Activated CD8-positive, alpha-beta T cell treated with anti-CD3 and anti-CD28 coated beads for 36 hours (primary cell): ENCODE measurements at places on chromosomes 7 and 10. TPM values are rescaled to one million over a fixed set of nuclear protein-coding genes. Genes with fewer than 3 reads are reported as not detected.

GRCh38 chr7:76272851-76273497 is 29.5 kb upstream of the HSPB1 start:
- H3K4me3 ChIP-seq: peak overlapping the region; percentile 40
- H3K27ac ChIP-seq: peak overlapping the region; percentile 7
- peaks cover 16% of the 10 kb centered on the region for H3K4me1 ChIP-seq
- peaks cover 24% of the 10 kb centered on the region for H3K27me3 ChIP-seq

GRCh38 chr10:128901236-128901635 is 565.8 kb upstream of the MGMT start:
- no peak for DNase-seq
- peaks cover 1% of the 10 kb centered on the region for H3K27me3 ChIP-seq
- H3K4me3 ChIP-seq: no peak overlapping the region
- no peaks in the 10 kb centered on the region for H3K4me1 ChIP-seq
- no peak overlapping the region for H3K27ac ChIP-seq

DNA sequence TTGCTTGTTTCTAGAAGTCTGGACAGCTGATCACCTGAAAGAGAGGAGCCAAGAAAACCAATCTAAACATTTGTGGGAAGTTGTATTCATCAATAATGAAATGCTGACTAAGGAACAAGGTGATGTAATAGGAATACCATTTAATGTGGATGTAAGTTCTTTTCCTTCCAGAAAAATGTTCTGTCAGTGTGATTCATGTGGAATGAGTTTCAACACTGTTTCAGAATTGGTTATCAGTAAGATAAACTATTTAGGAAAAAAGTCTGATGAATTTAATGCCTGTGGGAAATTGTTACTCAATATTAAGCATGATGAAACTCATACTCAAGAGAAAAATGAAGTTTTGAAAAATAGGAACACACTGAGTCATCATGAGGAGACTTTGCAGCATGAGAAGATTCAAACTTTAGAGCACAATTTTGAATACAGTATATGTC is 39.8 kb upstream of the ZNF37A start:
- peaks cover 87% of the 10 kb centered on the region for H3K36me3 ChIP-seq
- H3K4me3 ChIP-seq: no peak overlapping the region
- DNase-seq: no peak
- H3K4me1 ChIP-seq: no peaks in the 10 kb centered on the region
- H3K27ac ChIP-seq: no peak overlapping the region
- no peaks in the 10 kb centered on the region for H3K27me3 ChIP-seq

- H3K27ac ChIP-seq: no peak overlapping the region
- no peak for DNase-seq
- no peak overlapping the region for H3K4me3 ChIP-seq
- peaks cover 12% of the 10 kb centered on the region for H3K4me1 ChIP-seq
- H3K27me3 ChIP-seq: peaks cover 6% of the 10 kb centered on the region
Observed at GRCh38 chr7:157758468-157759245, 421.9 kb downstream of the DNAJB6 start.

DNA sequence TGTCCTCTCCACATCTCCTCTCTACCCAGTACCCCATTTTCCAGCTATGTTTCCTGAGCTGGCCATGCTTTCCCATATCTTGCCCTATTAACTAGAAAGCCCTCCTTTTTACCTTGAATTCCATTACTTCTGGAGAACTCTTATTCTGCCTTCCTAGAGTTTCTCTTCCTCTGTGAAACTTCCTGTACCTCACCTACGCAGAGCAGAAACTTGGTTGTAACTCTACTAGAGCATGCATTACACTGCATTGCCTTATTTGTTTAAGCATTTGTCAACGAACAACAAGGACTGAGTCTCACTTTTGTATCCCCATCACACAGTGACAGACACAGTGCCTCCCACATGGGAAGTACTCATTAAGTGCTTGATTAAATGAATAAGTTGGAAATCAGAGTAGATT is 36.4 kb downstream of the VCL start:
- DNase-seq: no peak
- peaks cover 16% of the 10 kb centered on the region for H3K4me1 ChIP-seq
- no peak overlapping the region for H3K27ac ChIP-seq
- no peaks in the 10 kb centered on the region for H3K27me3 ChIP-seq
- H3K36me3 ChIP-seq: no peaks in the 10 kb centered on the region
- H3K4me3 ChIP-seq: no peak overlapping the region

DNA sequence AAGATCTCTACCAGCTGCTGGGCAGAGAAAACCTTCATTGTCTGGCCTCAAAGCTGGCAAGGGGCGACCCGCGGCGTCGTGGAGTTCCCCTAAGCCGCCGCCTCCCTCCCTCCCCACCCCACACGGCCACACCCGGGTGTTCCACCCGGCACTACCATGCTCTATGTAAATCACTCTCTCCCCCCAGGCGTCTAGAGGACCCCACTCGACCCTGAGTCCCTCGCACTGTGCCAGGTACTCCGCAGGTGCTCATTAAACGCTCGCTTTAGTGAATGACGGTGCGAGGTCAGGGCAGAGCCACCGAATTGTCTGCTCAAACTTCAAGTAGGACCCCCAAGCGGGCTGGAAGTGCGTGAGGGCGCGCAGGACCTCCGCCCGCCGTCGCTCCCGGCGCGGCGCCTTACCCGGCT is 628 bp downstream of the PARP12 start:
- H3K36me3 ChIP-seq: peaks cover 20% of the 10 kb centered on the region
- peak overlapping the region; percentile 81 for H3K27ac ChIP-seq
- no peaks in the 10 kb centered on the region for H3K27me3 ChIP-seq
- peak; percentile 57 for DNase-seq
- peak overlapping the region; percentile 83 for H3K4me3 ChIP-seq
- H3K4me1 ChIP-seq: peaks cover 39% of the 10 kb centered on the region

GRCh38 chr10:5434017-5434753 is 21.8 kb downstream of the NET1 start:
- peaks cover 11% of the 10 kb centered on the region for H3K36me3 ChIP-seq
- peaks cover 4% of the 10 kb centered on the region for H3K27me3 ChIP-seq
- H3K4me3 ChIP-seq: no peak overlapping the region
- peaks cover 11% of the 10 kb centered on the region for H3K4me1 ChIP-seq

- H3K4me3 ChIP-seq: no peak overlapping the region
- no peak overlapping the region for H3K27ac ChIP-seq
- DNase-seq: no peak
- H3K27me3 ChIP-seq: no peaks in the 10 kb centered on the region
- H3K4me1 ChIP-seq: peaks cover 3% of the 10 kb centered on the region
Observed at GRCh38 chr10:3640816-3641215, 144.2 kb downstream of the KLF6 start.

GRCh38 chr10:35343739-35344138 is 7.4 kb downstream of the CCNY start:
- H3K4me3 ChIP-seq: no peak overlapping the region
- H3K27me3 ChIP-seq: no peaks in the 10 kb centered on the region
- peaks cover 74% of the 10 kb centered on the region for H3K4me1 ChIP-seq
- peak; percentile 33 for DNase-seq

- H3K4me3 ChIP-seq: no peak overlapping the region
- no peaks in the 10 kb centered on the region for H3K27me3 ChIP-seq
- DNase-seq: no peak
Observed at GRCh38 chr10:13636776-13637175, 50.0 kb downstream of the PRPF18 start.

- DNase-seq: no peak
- H3K4me1 ChIP-seq: no peaks in the 10 kb centered on the region
- H3K4me3 ChIP-seq: no peak overlapping the region
Observed at GRCh38 chr7:156151658-156152057, 339.4 kb upstream of the SHH start.

DNA sequence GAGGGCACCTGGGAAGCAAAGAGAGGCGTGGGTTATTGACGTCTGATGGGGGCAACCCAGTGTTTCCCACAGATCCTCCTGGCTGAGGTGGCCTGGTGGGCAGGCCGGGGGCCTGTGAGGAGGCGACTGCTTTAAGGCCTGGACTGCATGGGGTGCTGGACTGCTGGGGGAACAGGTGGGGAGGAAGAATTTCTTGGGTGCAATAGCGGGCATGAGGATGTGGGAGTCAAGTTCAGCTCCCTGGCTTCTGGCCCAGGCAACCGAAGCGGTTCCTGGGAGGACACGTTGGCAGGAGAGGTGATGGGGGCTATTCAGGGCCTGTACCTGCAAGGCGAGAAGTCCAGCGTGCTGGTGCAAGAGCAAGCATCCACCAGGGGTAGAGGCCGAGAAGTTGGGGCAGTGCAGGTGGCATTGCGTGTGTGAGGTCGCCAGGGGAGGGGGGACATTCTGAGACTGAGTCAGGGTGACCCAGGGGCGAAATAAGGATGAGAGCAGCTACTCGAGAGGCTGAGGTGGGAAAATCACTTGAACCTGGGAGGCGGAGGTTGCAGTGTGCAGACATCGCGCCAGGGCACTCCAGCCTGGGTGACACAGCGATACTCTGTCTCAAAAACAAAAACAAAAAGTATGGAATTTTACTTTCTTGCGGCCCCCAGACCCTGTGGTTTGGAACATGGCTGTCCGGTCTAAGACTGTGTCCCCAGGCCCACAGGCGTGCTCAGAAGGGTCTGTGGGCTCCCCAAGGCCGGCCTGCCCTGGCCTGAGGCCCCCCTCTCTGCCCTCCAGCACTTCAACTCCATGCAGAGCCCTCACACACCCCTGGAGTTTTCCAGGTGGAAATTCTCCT is 53.6 kb upstream of the ELN start:
- H3K27ac ChIP-seq: no peak overlapping the region
- H3K4me3 ChIP-seq: no peak overlapping the region
- H3K4me1 ChIP-seq: no peaks in the 10 kb centered on the region
- DNase-seq: no peak

GRCh38 chr10:72087392-72087968 is 871 bp downstream of the SPOCK2 start:
- peaks cover 59% of the 10 kb centered on the region for H3K4me1 ChIP-seq
- H3K36me3 ChIP-seq: peaks cover 39% of the 10 kb centered on the region
- DNase-seq: peak; percentile 60
- peak overlapping the region; percentile 96 for H3K4me3 ChIP-seq
- H3K27ac ChIP-seq: peak overlapping the region; percentile 82

- no peaks in the 10 kb centered on the region for H3K36me3 ChIP-seq
- no peak for DNase-seq
- H3K4me3 ChIP-seq: no peak overlapping the region
- no peak overlapping the region for H3K27ac ChIP-seq
- H3K27me3 ChIP-seq: peaks cover 3% of the 10 kb centered on the region
Observed at GRCh38 chr10:59965899-59966650, 59.7 kb upstream of the CCDC6 start.

DNA sequence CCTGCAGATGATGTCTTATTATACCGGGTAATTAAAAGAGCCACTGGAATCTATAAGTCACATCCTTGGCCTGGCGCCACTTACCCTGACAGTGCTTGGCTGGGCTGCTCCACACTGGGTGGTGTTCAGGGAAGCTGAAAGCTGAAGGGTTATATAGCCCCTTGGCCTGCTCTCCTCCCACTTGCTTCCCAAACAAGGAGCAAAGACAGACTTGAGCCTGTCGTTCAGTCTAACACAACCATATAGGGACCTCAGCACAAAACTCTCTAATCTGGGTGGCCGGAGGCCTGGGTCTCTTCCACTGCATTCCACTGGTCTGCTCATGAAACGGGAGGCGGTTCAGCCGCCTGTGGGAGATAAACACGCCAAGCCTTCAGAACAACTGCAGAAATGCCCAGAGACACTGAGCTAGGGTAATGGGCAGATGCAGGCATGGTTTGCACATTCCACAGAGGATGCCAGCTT is at the start of gene ACTA2:
ACTA2 (minus strand) TSS at position 127 of the 465 bp plus-strand sequence. CDS start 3,843 bp downstream, outside the sequence.
- no peaks in the 10 kb centered on the region for H3K4me1 ChIP-seq
- H3K36me3 ChIP-seq: no peaks in the 10 kb centered on the region
- DNase-seq: no peak
- no peak within 1 kb of the TSS for H3K27ac ChIP-seq

GRCh38 chr7:38169847-38170246 is 8.2 kb upstream of the STARD3NL start:
- no peaks in the 10 kb centered on the region for H3K36me3 ChIP-seq
- no peak overlapping the region for H3K4me3 ChIP-seq
- DNase-seq: no peak
- no peak overlapping the region for H3K27ac ChIP-seq
- H3K4me1 ChIP-seq: peaks cover 31% of the 10 kb centered on the region
- peaks cover 1% of the 10 kb centered on the region for H3K27me3 ChIP-seq

DNA sequence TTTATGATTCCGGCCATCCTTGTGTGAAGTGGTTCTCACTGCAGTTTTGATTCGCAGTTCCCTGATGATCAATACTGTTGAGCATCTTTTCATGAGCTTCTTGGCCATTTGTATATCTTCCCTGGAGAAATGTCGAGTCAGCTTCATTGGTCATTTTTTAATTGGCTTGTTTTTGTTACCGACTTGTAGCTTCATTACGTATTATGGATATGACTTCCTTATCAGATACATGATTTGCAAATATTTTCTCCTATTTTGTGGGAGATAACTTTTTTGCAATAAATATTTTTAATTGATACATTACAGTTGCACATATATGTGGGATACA is 27.4 kb upstream of the TPK1 start:
- no peak for DNase-seq
- H3K4me1 ChIP-seq: no peaks in the 10 kb centered on the region
- H3K27me3 ChIP-seq: no peaks in the 10 kb centered on the region
- no peak overlapping the region for H3K4me3 ChIP-seq
- H3K27ac ChIP-seq: no peak overlapping the region

GRCh38 chr7:79217468-79217867 is 236.0 kb downstream of the MAGI2 start:
- no peaks in the 10 kb centered on the region for H3K4me1 ChIP-seq
- no peaks in the 10 kb centered on the region for H3K36me3 ChIP-seq
- DNase-seq: no peak

DNA sequence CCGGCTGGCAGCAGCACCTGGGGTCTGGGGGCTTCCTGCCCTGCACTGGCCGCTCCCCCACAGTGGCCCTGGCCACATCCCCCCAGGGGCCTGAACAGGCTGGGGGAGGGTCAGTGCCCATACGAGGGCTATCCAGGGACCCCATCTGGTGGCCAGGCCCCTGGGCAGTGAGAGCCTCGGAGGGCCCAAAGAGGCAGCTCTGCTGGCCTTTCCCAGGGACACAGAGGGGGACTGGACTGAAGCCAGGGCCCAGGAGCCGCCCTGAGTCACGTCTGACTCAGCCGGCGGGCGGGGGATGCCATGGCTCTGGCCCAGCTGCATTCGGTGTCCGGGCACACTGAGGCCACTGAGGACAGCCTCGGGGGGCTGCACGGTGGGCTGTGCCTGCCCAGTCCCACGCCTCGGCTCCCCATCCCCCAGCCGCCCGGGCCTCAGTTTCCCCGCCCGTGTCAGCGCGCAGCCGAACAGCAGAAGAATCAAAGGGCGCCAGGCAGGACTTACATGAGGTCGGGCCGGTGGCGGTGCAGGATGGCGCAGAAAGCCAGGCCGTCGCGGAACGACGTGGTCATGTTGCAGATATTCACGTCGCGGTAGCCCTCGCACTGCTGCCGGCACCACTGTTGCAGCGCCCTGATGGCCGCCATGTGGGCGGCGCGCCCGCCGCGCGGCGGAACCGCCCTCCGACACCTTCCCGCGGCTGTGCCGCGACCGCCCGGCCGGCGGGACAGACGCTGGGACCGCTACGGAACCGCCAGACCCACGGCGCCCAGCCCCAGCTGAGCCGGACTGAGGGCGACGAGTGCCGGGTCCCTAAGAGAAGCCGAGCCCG is at the start of gene MICALL2:
MICALL2 (minus strand) TSS at position 788 of the 829 bp plus-strand sequence; CDS start at position 644, 144 bp downstream.
- H3K4me3 ChIP-seq: peak within 1 kb of the TSS; percentile 68
- DNase-seq: peak; percentile 60
- H3K4me1 ChIP-seq: peaks cover 18% of the 10 kb centered on the region
- H3K27ac ChIP-seq: no peak within 1 kb of the TSS

- no peak overlapping the region for H3K4me3 ChIP-seq
- no peaks in the 10 kb centered on the region for H3K27me3 ChIP-seq
- H3K36me3 ChIP-seq: no peaks in the 10 kb centered on the region
- no peaks in the 10 kb centered on the region for H3K4me1 ChIP-seq
- no peak for DNase-seq
- no peak overlapping the region for H3K27ac ChIP-seq
Observed at GRCh38 chr7:49151146-49151545, 226.8 kb downstream of the CDC14C start.

NPFFR1 gene
- not detected for total RNA-seq

MYO1G gene
- total RNA-seq: 403 TPM

MTERF1 gene
- 15.9 TPM for total RNA-seq

ITGA8 gene
- total RNA-seq: not detected

EGFR gene
- not detected for total RNA-seq

SORCS3 gene
- not detected for total RNA-seq

ASL gene
- 15.5 TPM for total RNA-seq
